ENCODE measurements at places on chromosomes 3 and 15. TPM values are rescaled to one million over a fixed set of nuclear protein-coding genes. Genes with fewer than 3 reads are reported as not detected.

DNA sequence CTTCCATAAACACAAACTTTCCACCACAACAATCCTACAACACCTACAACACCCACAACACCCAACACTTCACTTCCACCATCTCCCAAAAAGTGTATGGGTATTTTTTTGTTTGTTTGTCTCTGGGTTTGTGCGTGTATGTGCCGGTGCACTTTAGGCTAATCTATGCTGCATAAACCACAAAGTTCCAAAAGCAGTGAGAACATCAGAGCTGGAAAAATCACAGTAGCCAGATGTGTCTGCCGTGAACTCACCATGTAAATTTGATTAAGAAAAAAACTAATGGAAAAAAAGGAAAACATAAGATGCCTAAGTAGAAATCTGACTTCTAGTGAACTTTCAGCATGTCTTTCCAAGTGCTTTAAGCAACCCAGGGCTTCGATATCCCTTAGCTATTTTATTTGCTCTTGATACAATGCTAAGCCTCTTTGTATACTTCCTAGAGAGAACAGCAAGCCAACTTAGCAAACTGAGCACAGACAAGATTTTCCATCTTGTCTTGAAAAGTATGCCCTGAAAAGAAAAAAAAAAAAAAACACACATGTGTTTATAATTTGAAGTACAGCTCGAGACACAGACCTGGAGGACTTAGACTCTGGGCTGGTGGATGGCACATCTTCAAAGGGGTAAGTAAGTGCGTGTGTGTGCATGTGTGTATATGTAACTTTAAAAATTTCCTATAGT lies 91.4 kb downstream of the WWTR1 start:
- H3K27me3 ChIP-seq = no peaks in the 10 kb centered on the region
- peaks cover 9% of the 10 kb centered on the region for H3K4me1 ChIP-seq
- H3K4me3 ChIP-seq = no peak overlapping the region
- H3K27ac ChIP-seq = no peak overlapping the region

Gene IL5RA
- total RNA-seq = 1.1 TPM

DNA sequence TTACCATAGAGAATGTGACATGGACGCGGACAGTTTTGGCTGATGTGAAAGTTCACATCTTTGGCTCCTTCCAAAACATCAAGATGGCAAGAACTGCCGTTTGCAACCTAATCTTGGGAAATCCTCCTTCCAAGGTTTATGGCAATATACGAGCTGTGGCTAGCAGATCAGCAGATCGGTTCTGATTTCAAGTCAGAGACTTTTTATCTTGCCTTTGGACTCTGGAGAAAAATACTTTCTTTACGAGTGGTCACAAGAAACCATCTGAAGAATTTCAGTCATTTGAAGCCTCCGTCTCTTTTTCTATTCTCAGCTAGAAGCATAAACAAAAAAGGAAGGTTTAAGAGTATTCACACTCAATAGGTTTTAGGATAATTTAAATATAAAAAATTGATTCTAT lies 153.5 kb upstream of the MEIS2 start:
- no peak overlapping the region for H3K27ac ChIP-seq
- H3K4me1 ChIP-seq = no peaks in the 10 kb centered on the region
- no peak overlapping the region for H3K4me3 ChIP-seq
- no peak for DNase-seq

DNA sequence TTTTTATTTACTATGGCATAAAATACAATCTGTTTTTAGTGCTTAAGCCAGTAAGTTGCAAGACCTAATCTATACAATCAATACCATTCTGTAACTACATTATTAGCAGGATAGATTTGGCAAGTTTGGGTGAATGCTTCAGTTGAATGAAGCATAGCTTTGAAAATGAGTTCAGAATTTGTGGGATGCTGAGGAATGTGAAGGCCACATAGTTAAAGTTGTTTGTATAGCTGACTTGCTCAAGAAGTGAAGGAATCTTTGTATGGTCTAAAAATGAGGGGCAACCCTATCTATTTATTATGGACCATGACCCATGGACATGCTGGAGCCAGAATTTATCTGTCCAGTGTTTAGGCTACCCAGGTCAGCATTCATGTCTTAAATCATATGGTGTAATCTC lies 58.5 kb downstream of the CRYBG3 start:
- H3K27ac ChIP-seq = no peak overlapping the region
- DNase-seq = no peak
- H3K36me3 ChIP-seq = no peaks in the 10 kb centered on the region
- no peak overlapping the region for H3K4me3 ChIP-seq

- H3K4me1 ChIP-seq = no peaks in the 10 kb centered on the region
- H3K27me3 ChIP-seq = no peaks in the 10 kb centered on the region
- DNase-seq = no peak
- H3K27ac ChIP-seq = no peak overlapping the region
These were observed 334.2 kb upstream of the MDFIC2 start for GRCh38 chr3:70646635-70647034.

- no peak overlapping the region for H3K27ac ChIP-seq
- H3K27me3 ChIP-seq = no peaks in the 10 kb centered on the region
- no peak for DNase-seq
- no peaks in the 10 kb centered on the region for H3K4me1 ChIP-seq
These were observed 40.3 kb downstream of the SLC6A20 start for GRCh38 chr3:45756055-45756454.

GRCh38 chr3:168684519-168684918 lies 588.8 kb upstream of the GOLIM4 start:
- no peak for DNase-seq
- no peaks in the 10 kb centered on the region for H3K36me3 ChIP-seq
- no peak overlapping the region for H3K4me3 ChIP-seq
- no peak overlapping the region for H3K27ac ChIP-seq
- no peaks in the 10 kb centered on the region for H3K27me3 ChIP-seq
- no peaks in the 10 kb centered on the region for H3K4me1 ChIP-seq
